ENCODE measurements at places on chromosomes 2 and 18.

DNA sequence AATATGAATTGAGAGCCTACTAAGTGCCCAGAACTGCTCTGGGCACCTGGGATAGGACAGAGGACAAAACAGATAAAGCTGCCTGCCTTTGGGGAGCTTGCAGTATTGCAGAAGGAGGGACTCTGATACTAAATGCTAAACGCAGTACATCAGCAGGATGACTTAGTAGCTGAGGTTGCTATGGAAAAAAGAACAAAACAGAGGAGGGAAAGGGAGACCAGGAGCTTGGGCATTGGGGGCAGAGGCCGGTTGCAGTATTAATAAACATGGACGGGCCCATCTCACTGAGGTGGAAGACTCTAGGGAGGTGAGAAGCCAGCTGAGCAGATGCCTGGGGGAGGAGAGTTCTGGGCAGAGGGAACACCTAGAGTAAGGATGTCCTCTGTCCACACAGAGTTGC lies 66.1 kb upstream of the SP3 start:
- no peak for DNase-seq

DNA sequence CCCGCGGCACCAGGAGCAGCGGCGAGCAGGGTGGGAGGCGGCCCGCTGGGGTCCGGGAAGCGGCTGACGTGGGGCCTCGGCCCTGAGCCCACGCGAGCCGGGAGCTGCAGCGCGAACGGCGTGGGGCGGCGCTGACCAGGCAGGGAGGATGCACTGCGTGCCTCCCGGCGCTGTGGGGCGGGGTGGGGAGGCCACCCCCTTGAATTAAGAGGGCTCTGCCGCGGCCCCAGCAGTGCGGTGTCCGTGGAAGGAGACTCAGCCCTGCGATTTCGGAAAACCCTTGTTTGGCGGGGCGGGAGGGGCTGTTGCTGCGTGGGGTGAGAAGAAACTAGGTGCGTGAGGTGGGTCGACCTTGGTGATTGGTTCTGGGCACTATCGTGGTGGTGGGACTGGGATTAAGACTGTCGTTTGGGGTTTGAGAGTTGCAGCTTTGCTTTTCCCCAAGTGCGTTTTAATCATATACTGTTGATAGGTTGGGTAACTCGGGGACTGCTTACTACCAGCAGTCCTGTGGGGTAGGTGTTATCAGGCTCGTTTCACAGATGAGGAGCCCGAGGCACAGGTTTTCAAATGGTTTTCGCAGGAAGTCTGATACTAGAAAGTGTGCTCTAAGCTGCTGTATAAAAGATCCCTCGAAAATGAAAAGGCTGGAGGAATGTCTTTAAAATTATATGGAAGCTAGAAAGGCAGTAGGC lies 722 bp downstream of the ACSL3 start:
- DNase-seq, result no peak

- DNase-seq, result no peak
Observed at GRCh38 chr2:9772999-9773902, 70.0 kb upstream of the TAF1B start.

GRCh38 chr2:137888845-137889244 lies 75.4 kb upstream of the HNMT start:
- no peak for DNase-seq

DNA sequence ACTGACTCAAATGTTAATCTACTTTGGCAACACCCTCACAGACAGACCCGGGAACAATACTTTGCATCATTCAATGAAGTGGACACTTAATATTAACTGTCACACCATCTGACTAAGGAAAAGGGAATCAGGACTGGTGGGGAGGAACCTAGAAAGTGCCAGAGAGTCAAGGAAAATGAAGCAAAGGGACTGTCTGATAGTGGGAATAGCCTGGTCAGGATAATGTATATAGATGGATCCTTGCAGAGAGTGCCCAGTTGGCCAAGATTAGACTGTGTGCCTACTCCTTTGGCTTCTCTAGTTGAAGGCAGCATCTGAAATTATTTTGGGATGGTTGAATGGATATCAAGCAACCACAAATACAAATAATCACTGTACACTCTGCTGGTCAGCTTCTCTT lies 45.2 kb downstream of the ARL6IP6 start:
- no peak for DNase-seq

GRCh38 chr2:196260546-196260945 lies 89.2 kb upstream of the STK17B start:
- DNase-seq, result no peak

- no peak for DNase-seq
Observed at GRCh38 chr2:241161646-241162281, 11.5 kb downstream of the PPP1R7 start.

DNA sequence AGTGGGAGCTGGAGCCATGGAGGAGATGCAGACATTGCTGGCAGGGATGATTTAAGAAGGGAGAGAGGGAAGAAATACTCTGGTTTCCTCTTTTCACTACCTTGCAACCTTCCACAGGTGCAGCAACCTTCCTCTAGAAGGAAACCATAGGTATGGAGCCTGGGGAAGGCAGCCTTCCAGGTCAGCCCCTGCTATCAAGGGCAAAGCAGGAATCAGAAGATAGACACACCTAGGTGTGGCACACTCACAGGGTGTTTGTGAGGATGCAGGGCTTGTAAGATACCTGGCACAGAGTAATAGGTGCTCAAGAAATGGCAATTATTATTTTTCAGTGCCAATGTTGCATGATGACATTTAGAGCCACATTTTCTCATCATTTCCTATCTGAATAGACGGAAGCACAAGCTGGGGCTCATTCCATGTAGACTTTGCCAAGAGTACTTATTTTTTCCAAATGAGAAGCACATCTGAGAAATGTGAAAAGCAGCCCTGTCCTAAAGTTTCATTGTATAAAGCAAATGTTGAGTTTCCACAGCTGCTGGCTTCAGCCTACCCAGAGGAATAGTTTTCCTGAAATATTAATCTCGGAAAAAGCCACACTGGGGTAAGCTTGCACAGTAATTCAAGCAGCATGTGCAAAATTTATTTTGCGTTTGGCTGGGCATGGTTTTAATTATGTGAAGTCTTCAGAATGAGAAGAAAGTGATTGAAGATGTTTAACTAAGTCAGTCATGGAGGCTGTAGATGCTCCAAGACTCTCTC lies 20.6 kb downstream of the EVA1A start:
- no peak for DNase-seq

DNA sequence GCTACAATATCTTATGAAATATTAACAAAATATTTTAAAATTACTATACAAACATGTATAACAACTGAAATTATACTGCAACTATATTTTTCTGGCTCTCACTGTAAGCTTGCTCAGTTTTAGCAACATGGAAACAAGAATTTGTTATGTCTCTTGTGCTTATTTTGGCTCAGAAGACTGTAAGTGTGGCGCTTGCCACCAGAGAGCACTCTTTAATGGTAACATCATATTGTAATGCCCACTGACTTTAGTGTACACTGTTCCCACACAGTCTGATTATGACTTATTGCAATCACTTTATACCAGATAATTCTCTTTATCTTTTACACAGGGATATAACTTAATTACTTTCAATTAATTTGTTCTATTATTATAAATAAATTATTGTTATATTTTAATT lies 1500.6 kb upstream of the TMEFF2 start:
- peak; percentile 52 for DNase-seq

- peak; percentile 49 for DNase-seq
Observed at GRCh38 chr18:70380915-70381896, 92.4 kb downstream of the SOCS6 start.

GRCh38 chr2:19955544-19956422 lies 34.1 kb downstream of the WDR35 start:
- no peak for DNase-seq

All from NCI-H1436 treated with DMSO at 0.1 percent for 48 hours (cell line).